ENCODE measurements at places on chromosomes 16 and 17.
A peak's percentile ranks its signal among the peaks of the same experiment; 100 is the strongest.

DNA sequence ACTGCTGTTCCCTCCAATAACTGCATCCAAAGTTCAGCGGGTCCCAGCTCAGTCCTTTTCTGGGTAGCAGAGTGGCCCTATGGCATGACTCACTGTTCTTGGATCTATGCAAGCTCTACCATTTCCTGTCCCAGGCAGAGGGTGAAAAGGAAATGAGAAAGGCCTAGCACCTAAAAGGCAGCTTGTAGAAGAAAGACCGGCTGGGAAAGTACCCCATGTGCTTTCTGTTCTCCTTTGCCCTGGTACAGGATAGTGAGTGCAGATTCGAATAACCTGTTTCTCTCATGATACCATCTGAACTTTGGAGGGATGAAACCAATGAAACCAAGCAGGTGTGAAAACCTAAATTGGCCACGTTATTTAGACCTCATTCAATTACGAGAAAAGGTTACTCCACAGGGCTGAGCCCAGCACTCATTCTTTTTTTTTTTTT lies 12.7 kb upstream of the HASPIN start:
- peak; percentile 84 for DNase-seq

GRCh38 chr16:15667091-15667742 lies 17.2 kb downstream of the NDE1 start:
- no peak for DNase-seq

GRCh38 chr16:79788949-79789348 lies 188.4 kb upstream of the MAF start:
- no peak for DNase-seq

DNA sequence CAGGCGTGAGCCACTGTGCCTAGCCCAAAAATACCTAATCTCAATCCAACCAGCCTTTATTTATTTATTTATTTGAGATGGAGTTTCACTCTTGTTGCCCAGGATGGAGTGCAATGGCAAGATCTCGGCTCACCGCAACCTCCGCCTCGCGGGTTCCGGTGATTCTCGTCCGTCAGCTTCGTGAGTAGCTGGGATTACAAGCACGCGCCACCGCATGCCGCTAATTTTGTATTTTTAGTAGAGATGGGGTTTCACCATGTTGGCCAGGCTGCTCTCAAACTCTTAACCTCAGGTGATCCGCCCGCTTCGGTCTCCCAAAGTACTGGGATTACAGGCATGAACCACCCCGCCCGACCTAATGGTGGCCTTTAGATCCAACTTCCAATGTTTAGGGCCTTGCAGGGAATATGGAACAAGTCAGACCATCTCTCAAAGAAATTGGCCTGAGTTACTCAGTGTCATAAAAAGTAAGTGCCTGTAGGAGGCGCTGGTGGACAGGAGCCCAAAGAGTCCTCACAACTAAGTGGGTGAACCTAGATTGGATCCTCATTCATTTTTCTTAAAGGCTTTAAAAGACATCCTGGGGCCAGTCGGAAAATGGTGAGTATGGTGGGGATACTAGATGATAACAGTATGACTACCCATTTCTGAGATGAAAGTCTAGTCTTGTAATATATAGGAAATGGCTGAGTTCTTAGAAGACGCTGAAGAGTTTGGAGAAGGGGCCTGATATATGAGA lies 4.6 kb downstream of the ZSCAN10 start:
- DNase-seq, result peak; percentile 57

GRCh38 chr17:8117980-8118768 lies at the start of gene ALOXE3:
Gene ALOXE3, minus strand, starts transcription at chr17:8118514. Its CDS starts 524 bp downstream, at chr17:8117990.
- no peak for DNase-seq

- DNase-seq, result no peak
Measured at GRCh38 chr16:58589326-58589905, 40.2 kb downstream of the CNOT1 start.

DNA sequence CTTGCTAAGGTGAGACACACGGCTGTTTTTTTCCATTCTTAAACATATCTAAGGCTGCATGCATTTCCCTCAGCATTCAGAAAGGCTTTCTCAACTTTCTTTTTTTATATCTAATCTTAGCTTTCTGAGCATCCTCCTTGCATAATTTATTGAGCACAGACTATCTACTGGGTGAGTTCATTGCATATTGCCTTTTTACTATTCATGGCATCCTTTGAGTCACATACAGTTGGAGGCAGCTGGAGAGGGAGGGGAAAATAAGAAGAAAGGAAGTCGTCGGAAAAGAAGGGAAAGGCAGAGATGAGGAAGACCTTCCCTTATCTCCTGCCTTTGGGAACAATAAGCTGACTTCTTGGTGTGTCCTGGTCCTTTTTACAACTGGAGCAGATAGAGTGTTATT lies 468.3 kb downstream of the SLC39A11 start:
- DNase-seq, result no peak

GRCh38 chr16:70758786-70759185 lies 42.2 kb downstream of the VAC14 start:
- no peak for DNase-seq

DNA sequence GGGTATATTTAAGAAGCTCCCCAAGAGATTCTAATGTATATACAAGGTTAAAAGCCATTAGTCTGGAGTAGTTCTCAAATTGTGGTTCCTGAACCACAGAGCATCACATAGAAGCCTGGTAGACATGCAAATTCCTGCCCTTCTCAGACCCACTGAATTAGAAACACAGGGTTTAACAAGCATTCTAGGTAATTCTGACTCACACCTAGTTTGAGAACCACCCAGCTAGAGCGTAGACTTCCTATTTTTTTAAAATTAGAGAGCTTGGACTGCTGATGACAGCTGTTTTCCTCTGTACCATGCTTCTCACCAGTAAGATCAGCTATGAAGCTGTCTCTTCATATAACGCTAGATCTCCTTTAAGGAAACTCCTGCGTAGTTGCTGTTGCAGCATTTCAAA lies 50.6 kb downstream of the HS3ST3B1 start:
- DNase-seq, result peak; percentile 56

DNA sequence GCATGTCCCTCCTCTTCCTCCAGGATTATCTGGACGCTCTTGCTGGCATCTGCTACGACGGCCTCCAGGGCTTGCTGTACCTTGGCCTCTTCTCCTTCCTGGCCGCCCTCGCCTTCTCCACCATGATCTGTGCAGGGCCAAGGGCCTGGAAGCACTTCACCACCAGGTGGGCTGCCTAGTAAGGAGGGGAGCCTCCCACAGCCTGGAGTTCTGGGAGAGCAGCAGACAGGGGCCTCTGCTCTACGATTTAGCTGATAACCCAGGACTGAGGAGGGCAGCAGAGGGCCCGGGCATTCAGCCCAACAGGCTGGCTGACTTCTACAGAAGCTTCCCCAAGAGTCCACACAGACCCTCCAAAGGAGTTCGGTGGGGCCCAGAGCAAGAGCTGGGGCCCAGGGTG lies 21.8 kb upstream of the DNAI2 start:
- DNase-seq, result no peak

- DNase-seq, result peak; percentile 37
Measured at GRCh38 chr16:84144209-84144858, 643 bp downstream of the HSDL1 start.

DNA sequence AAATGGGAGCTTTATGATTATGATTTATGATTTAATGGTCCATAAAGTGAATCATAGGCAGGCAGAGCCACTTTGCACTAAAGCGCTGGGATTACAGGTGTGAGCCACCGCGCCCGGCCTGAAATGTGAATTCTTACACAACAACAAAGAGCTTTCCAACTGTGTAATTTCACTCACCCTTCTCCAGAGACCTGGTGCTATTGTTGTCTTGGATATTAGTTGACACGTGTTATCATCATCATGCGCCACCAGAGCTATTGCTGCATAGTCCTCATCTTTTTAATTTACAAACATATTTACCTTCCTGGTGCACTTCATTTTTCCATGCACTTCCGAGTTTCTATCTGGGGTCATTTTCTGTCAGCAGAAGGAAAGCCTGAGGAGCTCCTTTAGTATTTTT lies 4.8 kb upstream of the UTS2R start:
- DNase-seq, result no peak

DNA sequence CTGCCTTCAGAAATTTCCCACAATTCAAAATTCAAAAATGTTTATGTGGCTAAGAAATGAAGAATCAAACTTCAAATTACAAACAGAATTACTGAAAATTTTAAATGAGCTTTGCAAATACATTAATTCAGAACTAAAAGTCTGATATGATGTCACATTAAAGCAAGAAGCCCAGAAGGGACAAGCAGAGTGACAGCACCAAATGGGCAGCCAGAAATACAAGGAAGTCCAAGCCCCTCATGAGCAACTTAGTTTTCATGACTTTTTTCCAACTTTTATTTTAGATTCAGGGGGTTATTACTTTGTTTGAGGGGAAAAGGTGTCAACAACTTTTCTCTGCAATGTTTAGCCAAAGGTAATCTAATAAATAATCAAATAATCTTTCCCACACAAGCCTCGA lies 21.5 kb downstream of the UBE2G1 start:
- DNase-seq, result no peak

- no peak for DNase-seq
Measured at GRCh38 chr17:32819035-32819434, 57.9 kb downstream of the MYO1D start.

- peak; percentile 5 for DNase-seq
Measured at GRCh38 chr17:61412860-61413660, 13.4 kb downstream of the TBX2 start.

GRCh38 chr17:19647697-19648474 lies 665 bp upstream of the ALDH3A2 start:
- DNase-seq, result peak; percentile 40

DNA sequence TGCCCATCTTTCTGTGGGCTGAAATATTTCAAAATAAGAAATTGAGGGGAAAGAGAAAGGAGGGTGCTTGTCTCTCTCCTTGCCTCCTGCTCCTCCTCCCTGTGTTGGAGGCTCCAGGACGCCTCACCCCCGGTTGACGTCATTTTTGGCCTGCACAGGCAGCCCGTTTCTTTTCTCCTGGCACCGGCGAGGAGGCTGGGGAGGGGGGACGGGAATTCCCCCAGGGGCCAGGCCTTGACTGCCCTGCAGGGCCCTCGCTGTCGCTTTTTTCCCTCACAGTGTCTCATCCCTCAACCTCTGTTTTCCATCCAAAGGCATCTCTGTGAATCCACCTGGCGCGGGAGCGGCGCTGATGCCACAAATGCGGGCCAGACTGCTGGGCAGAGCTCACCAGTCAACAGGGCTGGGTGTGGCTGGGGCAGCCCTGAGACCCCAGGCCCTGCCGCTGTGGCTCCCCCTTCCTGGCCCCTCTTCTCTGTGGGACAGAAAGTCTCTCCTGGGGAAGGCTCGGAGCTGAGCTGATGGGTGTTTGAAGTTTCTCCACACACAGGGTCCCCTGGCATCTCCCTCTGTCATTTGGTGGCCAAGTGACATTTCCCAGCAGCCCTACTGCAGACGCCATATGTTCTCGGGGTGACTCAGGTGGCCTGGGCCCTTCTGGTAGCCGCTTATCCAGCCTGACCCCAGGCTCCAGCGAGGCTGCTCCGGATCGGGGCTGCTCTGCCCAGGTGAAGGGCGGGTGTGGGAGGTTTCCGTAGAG lies 16.0 kb downstream of the CENPX start:
- DNase-seq, result no peak

All from CD4-positive, alpha-beta T cell treated with Interleukin-4 for 1 hour (primary cell).